ENCODE measurements at places on chromosomes 1 and 21.

- no peak for DNase-seq
Observed at GRCh38 chr21:42255825-42256224, 36.9 kb downstream of the ABCG1 start.

DNA sequence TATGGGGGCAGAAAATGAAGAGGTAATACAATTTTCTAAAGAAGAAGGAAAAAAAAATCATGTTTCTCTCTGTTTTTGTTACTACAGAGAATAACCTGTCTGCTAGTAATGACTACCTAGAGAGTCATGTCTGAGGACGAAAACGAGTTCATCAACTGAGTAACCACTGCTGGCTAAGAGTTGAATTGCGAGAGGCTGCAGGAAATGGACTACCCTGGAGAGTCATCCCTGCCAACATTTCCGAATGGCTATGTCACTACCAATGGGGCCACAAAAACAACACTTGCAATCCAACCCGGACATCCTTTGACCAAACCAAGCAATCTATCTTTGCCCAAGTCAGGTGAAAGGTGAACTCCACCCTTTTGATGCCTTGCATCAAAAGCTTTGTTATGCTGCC, 120.6 kb downstream of the FCRL5 start:
- DNase-seq = no peak

- peak; percentile 83 for DNase-seq
Observed at GRCh38 chr1:1040004-1040991, 20.4 kb downstream of the AGRN start.

- no peak for DNase-seq
Observed at GRCh38 chr1:76230842-76231281, 156.3 kb downstream of the ST6GALNAC3 start.

All from stimulated activated naive CD8-positive, alpha-beta T cell treated with anti-CD3 and anti-CD28 coated beads, Interleukin-15, amount 100 ng/mL, for 72 hours (primary cell).